ENCODE measurements at places on chromosomes 2 and 18.

DNA sequence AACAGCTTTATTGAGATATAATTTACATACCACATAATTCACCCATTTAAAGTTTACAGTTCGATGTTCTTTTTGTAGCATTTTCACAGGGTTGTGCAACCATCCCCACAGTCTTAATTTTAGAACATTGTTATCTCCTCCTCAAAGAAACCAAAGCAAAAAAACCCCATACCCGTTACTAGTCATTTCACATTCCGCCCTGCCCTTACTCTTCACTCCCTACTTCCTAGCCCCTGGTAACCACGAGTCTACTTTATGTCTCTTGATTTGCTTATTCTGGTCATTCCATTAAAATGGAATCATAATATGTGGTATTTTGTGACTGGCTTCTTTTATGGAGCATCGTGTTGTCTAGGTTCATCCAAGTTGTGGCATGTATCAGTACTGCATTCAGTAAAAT, 137.7 kb downstream of the TANC1 start:
- DNase-seq: no peak

DNA sequence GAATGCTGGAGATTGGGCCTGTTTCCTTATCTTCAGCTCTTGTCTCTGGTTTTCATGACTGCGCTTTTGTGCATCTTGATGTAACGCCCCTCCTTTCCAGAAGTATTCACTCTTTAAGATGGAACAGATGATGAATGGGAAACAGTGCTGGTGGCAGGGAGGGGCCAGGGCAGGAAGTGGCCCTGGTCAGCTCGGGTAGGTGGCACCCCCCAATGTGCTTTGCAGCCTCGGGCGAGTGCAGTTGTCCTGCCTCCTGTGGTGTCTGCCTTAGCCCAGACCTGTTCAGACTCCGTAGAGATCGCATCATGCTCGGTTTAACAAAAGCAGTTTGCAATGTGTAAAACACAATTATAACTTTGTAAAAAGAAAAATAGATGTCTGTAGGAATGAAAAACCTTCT, 17.0 kb upstream of the MGAT4A start:
- no peak for DNase-seq

DNA sequence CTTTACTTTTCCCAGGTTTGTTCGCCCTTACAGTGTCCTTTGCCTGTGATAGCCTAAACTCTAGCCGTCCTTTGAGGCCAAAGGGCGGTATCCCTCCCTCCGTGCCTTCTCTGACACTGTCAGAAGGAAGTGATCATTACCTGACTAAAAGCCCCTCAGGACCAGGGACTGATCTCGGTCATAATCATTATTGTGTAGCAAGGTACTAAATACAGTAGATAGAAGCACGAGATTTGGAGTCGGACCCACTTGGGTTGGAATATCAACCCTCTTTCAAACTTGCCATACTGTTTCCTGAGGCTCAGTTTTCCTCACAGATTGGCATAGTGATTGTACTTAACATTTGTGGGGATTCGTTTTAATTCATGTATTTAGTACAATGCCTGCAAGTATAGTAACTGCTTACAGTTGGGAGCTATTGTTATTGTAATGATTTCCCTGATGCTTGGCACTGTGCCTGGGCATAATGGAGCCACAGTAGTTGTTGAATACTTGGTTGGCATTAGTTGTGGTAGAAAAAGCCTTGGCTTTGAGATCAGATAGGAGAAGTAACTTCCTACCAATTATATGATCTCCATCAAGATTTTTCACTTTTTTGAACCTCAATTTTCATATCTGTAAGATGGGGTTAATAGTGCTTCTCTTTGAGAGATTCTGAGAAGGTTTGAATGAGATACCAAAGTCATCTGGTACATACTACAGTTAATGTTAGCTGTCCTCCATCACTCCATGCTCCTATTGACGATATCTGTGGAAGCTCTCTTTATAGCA, 836 bp downstream of the STK11IP start:
- DNase-seq: no peak

DNA sequence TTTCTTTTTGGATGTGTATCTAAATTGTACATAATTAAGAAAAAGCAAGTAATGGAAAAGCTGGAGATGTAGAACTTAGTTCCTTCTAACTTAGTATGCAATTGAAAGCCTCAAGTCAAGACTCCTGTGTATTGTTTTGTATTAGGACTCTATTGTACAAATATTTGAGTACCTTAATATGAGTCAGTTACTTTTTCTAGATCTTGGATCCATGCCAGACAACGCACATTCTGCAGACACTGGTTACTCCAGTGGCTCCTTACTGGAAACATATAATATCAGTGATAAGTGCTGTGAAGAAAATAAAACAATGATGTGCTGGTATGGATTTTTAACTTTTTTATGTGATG, 1.5 kb downstream of the SLC39A10 start:
- DNase-seq: no peak

- no peak for DNase-seq
Observed at GRCh38 chr18:7317804-7318231, 86.9 kb downstream of the LRRC30 start.

DNA sequence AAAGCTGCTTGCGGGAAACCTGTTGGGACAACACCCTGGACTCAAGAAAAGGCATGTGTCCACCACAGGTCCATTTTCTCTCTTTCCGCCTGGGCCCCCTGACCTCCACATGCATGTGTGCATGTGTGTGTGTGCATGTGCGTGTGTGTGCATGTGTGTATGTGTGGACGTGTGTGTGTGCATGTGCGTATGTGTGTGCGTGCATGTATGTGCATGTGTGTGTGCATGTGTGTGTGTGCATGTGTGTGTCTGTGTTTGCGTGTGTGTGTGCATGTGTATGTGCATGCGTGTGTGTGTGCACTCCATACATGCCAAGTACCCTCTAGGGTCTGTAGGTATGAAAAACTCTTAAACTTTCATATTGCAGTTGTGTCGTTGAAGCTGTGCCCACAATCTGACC, 16.3 kb downstream of the CAPN14 start:
- no peak for DNase-seq

DNA sequence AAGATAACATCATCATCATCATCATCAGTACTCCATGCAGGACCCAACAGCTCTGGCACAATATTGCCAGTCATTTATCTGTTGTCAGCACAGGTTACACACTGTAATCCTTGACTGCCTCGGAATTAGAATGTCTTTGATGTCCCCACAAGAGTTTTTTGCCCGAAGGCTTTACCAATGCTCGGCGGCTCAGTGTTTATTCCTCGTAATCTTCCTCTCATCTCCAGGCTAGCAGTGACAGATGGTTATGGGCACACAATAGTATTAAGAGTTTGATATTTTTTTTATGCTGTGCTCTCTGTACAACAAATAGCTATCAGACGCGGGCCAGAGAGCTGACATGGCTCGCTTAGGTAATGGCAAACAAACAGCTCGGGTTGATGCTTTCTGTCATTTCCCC, 515.2 kb downstream of the ZEB2 start:
- DNase-seq: no peak

DNA sequence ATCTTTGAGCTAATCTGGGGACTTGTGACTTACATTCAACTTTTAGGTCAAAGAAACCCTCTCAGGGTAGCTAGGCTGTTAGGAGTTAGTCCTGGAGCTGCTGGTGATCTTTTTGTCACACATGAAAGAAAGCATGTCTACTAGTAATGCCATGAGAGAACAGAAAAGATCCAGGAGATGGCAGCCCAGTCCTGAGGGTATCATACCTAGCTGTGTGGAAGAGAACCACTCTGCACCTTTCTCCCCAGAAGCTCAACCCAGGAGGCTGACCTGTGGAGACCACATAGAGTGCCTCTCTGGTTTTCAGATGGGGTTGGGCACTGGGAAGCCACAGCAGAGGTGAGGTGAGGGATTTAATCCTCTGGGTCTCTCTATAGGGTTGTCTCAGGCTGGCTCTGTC, 460.2 kb upstream of the UBE2E3 start:
- no peak for DNase-seq

- no peak for DNase-seq
Observed at GRCh38 chr2:23452853-23453420, 68.0 kb downstream of the KLHL29 start.

DNA sequence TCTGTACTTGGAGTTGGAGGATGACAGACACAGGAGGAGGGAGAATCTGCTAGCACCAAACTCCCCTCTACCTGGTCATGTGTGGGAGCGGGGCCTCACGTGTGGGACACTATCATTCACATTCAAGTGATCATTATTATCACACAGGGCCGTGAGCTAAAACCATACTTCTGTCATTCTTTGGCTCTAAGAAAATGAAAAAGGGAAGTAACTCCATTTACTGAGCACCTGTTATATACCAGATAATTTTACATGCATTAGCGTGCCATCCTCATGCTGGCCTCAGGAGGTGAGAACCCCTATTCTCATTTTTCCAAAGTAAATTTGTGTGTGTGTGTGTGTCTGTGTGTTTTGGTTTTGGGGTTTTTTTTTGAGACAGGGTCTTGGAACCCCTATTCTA, 150.1 kb downstream of the GLI2 start:
- DNase-seq: no peak

DNA sequence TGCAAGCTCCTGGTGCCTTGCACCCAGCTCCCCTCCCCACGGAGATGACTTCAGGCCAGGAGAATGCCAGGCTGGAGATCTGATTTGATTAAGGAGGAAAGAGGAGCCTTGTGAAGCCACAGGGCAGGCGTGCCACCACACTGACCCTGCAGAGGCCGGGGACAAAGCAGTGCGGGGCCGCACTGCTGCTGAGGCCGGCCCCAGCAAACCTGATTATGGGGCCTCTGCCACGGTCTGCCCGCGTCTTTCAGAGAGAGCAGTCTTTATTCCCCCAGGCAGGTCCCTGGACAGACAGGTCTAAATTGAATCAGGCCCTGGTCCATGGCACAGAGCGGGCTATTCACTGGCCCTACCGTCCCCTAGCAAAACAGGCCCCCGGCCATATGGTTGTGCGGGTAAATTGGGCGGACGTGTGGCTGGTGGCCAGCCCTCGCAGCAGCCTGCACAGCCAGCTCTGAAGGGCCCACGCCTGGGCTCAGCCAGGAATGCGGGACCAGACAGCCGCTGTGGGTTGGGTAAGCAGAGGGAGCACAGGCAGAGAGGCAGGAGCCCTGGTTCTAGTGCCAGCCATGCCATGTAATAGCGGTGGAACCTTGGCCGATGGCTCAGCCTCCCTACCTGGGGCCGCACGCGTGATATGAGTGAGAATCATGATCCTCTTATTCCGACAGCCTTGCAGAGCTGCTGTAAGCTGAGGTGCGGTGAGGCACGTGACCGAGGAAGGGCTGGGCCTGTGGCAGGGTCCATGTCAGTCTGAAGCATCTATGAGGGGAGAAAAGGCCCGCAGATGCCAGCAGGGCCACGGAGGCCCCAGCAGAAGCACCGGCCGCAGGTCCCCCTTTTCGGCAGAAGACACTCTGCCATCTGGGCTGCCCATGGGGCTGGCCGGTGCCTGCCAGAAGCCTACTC, 97.3 kb upstream of the MYCN start:
- DNase-seq: no peak

DNA sequence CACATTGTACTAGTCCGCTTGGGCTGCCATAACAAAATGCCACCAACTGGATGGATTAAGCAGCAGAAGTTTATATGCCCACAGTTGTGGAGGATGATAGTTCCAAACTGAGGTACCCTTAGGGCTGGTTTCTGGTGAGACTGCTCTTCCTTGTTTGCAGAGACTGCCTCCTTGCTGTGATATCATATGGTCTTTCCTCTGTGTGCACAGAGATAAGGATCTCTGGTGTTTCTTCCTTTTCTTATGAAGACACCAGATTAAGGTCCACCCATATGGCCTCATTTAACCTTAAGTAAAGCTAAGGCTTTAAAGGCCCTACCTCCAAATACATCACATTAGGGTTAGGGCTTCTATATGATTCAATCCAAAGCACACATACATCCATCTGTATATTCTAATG, 738.2 kb upstream of the GCFC2 start:
- no peak for DNase-seq

GRCh38 chr18:3524706-3525105, 74.7 kb downstream of the TGIF1 start:
- DNase-seq: no peak

- DNase-seq: no peak
Observed at GRCh38 chr2:39542523-39542922, 105.4 kb upstream of the MAP4K3 start.

GRCh38 chr2:46825939-46826568, 89.6 kb downstream of the MCFD2 start:
- DNase-seq: no peak

- DNase-seq: no peak
Observed at GRCh38 chr2:134819334-134819733, 19.1 kb upstream of the ACMSD start.

GRCh38 chr2:168920504-168921157, 19.5 kb downstream of the G6PC2 start:
- DNase-seq: no peak

DNA sequence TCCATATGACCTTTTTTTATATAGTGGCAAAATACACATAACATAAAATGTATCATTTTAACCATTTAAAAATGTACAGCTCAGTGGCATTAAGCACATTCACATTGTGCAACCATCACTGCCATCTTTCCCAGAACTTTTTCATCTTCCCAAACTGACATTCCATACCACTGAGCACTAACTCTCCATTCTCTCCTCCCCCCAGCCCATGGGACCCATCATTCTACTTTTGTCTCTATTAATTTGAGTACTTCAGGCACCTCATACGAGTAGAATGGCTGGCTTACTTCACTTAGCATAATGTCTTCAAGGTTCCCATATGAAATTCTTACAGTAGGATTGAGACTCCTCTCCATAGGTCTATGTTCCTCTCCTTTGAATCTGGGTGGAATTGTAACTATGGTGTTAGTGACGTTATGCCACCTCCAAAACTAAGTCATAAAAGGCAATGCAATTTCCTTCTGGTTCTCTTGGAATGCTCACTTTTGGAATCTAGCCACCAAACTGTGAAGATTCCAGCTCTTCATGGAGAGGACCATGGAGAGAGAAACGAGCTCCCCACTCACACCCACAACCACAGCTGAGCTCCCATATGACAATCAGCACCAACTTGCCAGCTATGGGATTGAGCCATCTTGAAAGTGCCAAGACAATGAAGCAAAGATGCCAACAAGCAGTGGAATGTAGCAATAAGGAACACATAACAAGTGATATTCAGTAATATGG, 9.8 kb upstream of the DNAJC27 start:
- no peak for DNase-seq

DNA sequence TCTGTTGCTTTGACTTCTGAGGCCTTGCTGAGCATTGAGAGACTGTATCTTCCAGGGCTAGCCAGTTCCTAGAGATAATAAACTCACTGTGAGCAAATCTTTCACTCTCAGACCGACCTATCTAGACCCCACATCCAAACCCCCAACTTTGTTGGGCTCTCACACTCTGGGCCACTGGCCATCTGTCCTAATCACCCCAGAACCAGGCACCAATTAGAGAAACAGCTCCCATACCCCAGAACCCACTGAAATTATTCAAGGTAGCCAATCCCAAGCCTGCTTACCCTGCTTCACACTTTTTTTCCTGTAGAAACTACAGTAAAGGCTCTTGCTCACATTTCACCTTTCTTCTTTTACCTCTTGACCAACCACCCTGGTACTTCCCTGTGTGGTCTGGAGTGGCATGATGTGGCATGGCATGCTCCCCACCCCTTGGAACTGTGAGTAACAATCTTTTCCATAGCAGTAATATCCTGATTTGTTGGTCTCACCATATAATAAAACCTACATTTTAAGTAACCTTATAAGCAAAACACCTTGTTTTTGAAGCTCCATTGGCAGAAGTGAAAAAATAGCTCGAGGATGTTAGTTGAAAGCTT, 55.2 kb downstream of the ANKRD12 start:
- DNase-seq: no peak

GRCh38 chr2:97970293-97971060, 25.3 kb downstream of the TMEM131 start:
- DNase-seq: no peak

GRCh38 chr2:30334762-30335363, 103.5 kb downstream of the LBH start:
- DNase-seq: no peak

Data from SIG-M5 (cell line).